GM23338 (cell line): ENCODE measurements at places on chromosomes 11 and 22. TPM values are rescaled to one million over a fixed set of nuclear protein-coding genes. Genes with fewer than 3 reads are reported as not detected.

Gene SNX32
- polyA plus RNA-seq: 1.2 and 2.4 TPM in 2 replicates

Gene PANX2
- 2.6 and 2.8 TPM in 2 replicates for polyA plus RNA-seq

Gene PCSK7
- polyA plus RNA-seq: 12.4 and 12.5 TPM in 2 replicates

Gene OR52N4
- polyA plus RNA-seq: not detected in 2 replicates

Gene TSSK2
- not detected in 2 replicates for polyA plus RNA-seq

Gene KRTAP5-10
- polyA plus RNA-seq: not detected in 2 replicates

Gene APOA4
- polyA plus RNA-seq: not detected in 2 replicates

Gene CLP1
- polyA plus RNA-seq: 14.4 and 16.8 TPM in 2 replicates

Gene GAL
- 691 and 693 TPM in 2 replicates for polyA plus RNA-seq

Gene DSCAML1
- 0.28 TPM in 1 of 2 replicates, not detected in the other for polyA plus RNA-seq

Gene HBG1
- polyA plus RNA-seq: not detected in 2 replicates

Gene TEX12
- polyA plus RNA-seq: 1.1 TPM in 1 of 2 replicates, not detected in the other

Gene IRF7
- 11.4 and 12.3 TPM in 2 replicates for polyA plus RNA-seq

Gene APOC3
- not detected in 2 replicates for polyA plus RNA-seq

Gene OR8D1
- not detected in 2 replicates for polyA plus RNA-seq

Gene STT3A
- 91.7 and 92.9 TPM in 2 replicates for polyA plus RNA-seq

Gene SLC5A4
- polyA plus RNA-seq: 0.10 and 0.16 TPM in 2 replicates
